ENCODE measurements at places on chromosomes 6 and 20. TPM values are rescaled to one million over a fixed set of nuclear protein-coding genes. Genes with fewer than 3 reads are reported as not detected.

DNA sequence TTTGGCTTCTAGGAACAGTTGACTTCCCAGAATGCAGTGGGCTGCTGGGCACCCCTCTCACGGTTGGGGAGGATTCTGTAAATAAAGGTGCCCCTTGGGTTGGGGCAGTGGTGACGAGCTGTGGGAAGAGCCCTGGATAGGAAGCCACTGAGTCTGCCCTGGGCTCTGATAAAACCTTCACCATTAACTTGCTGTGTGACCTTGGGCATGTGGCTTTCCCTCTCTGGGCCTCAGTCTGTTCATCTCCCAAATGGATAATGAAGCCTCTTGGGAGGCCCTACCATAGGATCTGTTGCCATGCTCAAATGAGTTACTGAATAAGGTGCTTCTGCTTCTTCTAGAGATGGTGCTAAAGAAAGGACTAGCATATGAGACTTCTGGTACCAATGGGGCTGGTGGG, 3.7 kb downstream of the CRIP3 start:
- no peak for DNase-seq

DNA sequence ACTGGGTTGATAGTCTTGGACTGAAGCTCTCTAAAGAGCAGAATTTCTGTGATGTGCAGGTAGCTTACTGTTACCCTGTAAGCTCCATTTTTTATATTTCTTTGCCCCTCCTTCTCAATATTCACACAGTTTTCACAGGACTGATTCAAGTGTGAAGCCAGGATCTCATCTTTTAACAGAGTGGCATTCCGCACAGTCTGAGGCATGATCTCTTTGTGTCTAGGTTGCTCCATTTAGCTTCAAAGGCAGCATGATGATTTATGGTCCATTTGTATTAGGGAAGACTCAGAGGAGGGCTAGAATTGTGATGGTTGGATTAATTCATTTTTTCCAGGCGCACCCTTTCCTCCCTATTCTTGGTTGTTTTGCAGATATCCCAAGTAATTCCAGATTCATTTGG, 43.5 kb downstream of the CARMIL1 start:
- DNase-seq = no peak

DNA sequence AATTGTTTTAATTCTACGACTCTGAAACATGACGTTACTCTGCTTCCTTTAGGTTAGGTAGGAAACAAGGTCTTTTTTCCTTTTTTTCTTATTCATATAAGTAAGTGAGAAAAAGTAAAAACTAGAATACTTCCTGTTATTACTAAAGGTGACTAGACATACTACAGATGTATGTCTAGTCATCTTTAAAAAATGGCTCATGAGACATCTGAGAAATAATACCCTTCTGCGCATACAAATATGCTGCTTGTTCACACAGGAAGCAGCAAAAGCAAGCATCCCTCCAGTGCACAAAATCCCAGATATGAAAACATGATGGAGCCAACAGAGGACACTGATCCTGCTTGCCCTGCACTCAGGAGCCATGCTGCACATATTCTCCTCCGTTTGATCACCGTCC, 699.1 kb downstream of the EPM2A start:
- DNase-seq = no peak

DNA sequence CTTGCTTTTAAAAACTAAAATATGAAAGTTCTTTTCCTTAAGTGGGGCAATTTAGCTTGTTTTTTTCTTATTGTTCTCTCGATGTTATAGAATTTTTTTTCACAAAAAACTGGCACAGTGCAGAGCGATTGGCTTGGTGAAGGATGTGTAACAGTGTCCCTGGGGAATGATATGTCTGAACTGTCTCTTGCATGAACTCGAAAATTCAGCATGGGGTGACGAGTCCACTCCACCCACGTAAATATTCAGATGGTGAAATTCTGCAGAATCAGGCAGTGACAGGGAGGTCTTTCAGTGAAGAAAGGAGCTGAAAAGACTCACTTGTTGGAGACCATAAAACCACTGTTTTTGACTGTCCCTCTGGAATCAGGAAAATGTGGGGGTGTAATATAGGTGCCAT, 505.3 kb downstream of the MMUT start:
- no peak for DNase-seq

- no peak for DNase-seq
Measured at GRCh38 chr6:89044328-89045010, 36.1 kb upstream of the PNRC1 start.

- DNase-seq = no peak
Measured at GRCh38 chr6:169632841-169633240, 69.0 kb downstream of the WDR27 start.

- DNase-seq = no peak
Measured at GRCh38 chr20:56765172-56766073, 136.3 kb downstream of the TFAP2C start.

GRCh38 chr6:73739096-73739495, 43.1 kb downstream of the CD109 start:
- DNase-seq = no peak

- DNase-seq = no peak
Measured at GRCh38 chr20:23595941-23596340, 9.8 kb downstream of the CST9 start.

DNA sequence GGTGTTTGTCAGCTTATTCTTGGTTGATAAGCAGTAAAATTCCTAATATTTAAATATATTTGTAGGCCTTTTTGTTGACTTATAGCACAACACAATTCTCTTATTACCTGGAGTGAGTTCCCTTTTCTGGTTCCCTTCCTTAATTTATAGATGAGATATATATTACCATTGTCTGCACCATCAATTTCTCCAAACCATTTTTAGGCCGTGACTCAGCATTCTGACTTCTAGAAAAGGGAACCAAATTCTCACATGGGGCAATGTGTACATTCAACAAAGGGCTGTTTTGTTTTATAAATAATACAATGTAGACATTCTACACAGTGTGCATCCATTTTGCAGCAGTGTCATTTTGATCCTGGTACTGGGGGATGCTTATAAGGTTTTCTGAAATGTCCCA, 52.8 kb downstream of the NCOA7 start:
- no peak for DNase-seq

DNA sequence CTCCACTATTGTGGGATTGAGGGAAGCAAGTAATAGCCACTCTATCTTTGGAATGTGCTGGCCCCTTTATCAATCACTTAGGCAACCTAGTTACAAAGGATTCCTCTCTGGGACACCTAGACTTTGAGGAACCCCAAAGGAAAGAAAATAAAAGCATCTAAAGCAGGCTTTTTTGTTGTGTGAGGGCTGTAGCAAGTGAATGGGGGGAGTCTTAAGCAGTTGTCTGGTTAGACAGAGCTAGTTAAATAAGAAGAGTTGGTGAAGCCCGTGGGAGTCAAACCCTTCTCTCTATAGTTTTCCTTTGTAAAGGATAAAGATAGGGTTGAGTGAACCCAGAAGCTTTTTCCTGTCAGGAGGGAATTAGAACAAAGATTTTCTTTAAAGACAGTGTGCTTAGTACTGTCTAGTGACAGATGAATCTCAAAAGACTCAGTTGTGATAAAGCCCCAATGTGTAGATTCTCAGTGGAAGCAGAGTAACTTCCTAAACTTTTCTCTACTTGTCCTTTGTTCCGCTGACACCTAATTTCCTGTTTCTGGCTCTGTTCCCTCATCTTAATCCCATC, 63.3 kb downstream of the HDGFL1 start:
- DNase-seq = no peak

- DNase-seq = no peak
Measured at GRCh38 chr6:108565091-108565766, 4.5 kb downstream of the FOXO3 start.

ULBP3 gene
- total RNA-seq = 0.67 TPM

GRCh38 chr6:36028088-36028876, 674 bp downstream of the MAPK14 start:
- DNase-seq = peak; percentile 52

- no peak for DNase-seq
Measured at GRCh38 chr6:13553646-13554045, 20.8 kb upstream of the SIRT5 start.

ASF1A gene
- 15.4 TPM for total RNA-seq

MYMX gene
- total RNA-seq = 0.36 TPM

Measured in psoas muscle (tissue), 8 donors.